ENCODE measurements at places on chromosomes 16 and 17. TPM values are rescaled to one million over a fixed set of nuclear protein-coding genes. Genes with fewer than 3 reads are reported as not detected.
A peak's percentile ranks its signal among the peaks of the same experiment; 100 is the strongest.

DNA sequence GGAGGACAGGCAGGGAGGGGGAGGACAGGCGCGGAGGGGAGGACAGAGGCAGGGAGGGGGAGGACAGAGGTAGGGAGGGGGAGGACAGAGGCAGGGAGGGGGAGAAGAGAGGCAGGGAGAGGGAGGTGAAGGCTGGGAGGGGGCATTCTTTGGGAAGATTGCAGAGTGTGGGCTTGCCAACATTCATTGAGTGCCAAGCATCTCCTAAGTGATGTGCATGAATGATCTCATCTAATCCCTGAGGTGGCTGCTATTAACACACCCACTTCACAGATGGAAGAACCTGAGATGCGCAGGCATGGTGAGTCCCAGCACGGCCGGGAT, 58.3 kb downstream of the NT5M start:
- no peak for DNase-seq
- H3K4me1 ChIP-seq: no peaks in the 10 kb centered on the region
- H3K36me3 ChIP-seq: no peaks in the 10 kb centered on the region
- no peak overlapping the region for H3K27ac ChIP-seq

GRCh38 chr16:19757762-19758595, 39.9 kb downstream of the IQCK start:
- no peaks in the 10 kb centered on the region for H3K36me3 ChIP-seq
- peaks cover 5% of the 10 kb centered on the region for H3K4me1 ChIP-seq
- DNase-seq: no peak

DNA sequence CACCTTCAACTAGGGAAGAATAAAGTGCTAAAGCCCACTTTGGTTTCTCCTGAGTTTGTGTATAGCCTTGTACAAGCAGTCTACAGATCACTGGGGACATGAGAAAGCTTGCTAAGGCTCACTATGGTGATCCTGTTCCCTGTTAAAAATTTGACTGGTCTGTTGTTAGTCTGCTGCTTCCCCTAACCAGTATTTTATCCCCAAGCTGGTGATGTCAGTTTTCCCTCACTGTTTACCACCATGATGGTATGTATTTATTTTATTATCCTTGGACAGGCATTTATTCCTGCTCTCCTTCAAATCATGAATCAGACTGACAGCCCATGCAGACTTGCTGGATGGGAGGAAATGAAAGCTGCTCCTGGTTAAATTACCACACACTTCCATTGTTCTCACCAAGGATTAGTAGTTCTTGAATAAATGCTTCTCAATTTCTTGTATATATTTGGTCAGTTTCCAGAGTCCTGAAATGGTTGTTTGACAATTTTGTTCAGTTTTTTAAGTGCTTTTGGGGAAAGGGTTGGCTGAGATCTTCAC, 99.6 kb downstream of the CA4 start:
- H3K4me3 ChIP-seq: no peak overlapping the region
- no peak for DNase-seq
- H3K27me3 ChIP-seq: no peaks in the 10 kb centered on the region
- H3K27ac ChIP-seq: no peak overlapping the region

DNA sequence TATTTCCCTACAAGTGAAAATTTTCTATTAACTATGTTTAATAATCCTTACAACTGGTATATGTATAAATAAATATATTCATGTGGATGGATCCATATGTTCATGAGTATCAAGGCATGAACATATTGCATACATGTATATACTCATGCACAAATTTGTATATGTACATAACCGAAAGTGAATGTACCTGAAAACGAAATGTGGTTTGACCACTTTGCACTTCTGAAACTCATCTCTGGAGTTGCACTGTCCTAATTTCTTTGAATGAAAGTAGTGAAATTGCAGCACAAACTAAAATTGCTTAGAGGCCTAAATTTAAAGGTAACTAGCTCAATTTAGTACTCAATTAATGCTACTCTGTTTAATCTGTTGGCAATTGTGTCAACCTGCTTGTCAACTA, 27.4 kb upstream of the GNAO1 start:
- no peak for DNase-seq
- no peak overlapping the region for H3K4me3 ChIP-seq
- H3K36me3 ChIP-seq: no peaks in the 10 kb centered on the region

DNA sequence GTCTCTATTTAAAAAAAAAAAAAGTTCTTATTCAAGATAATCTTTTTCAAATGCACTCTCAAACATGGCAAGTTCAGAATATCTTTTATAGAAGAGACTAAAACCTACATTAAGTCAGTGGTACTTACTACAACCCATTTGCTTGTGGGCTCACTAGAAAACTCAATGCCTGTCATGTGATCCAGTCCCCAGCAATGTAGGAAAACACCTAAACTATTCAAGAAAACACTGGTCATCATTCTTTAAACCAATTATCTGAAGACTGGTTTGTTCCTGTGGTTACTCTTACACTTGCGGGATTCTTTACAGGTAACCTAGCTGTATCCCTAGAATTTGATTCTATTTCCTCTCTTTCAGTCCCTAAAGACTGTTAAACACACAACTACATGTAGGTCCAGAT, 19.6 kb downstream of the MED13 start:
- peaks cover 9% of the 10 kb centered on the region for H3K4me1 ChIP-seq
- no peaks in the 10 kb centered on the region for H3K27me3 ChIP-seq
- peaks cover 35% of the 10 kb centered on the region for H3K36me3 ChIP-seq
- no peak overlapping the region for H3K27ac ChIP-seq
- no peak for DNase-seq

GRCh38 chr16:59373632-59374031, 639.5 kb upstream of the GOT2 start:
- no peak overlapping the region for H3K4me3 ChIP-seq
- H3K27me3 ChIP-seq: no peaks in the 10 kb centered on the region
- DNase-seq: no peak
- H3K4me1 ChIP-seq: no peaks in the 10 kb centered on the region

DNA sequence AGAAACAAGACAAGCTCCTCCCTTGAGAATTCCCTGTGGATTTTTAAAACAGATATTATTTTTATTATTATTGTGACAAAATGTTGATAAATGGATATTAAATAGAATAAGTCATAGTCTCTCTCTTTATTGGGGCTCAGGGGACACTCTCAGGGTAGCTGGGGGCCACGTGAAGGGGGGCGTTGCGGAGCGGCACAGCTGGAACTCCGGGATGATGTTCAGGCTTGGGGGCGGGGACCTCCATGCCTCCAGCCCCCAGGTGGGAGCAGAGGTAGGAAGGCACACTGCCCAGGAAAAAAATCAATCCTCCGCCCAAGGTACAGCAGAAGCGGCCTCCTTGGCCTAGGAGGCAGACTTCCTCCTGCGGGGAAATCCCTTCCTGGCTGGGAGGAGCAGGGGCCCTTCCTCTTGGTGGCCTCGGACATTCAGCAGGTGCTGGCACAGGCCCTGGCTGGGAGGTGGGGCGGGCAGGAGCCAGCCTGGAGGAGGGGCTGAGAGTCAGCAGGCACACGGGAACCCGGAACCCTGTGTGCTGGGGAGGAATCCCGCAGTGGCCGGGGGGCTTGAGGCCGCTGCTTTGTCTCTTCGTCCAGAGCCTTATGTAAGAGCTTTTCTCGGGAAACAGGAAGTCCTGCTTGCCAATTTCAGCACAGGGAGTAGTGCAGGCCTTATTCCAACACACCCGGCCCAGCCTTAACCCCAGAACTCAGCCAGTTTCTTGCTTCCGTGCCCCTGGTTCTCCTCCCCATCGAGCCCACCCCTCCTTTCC, 591 bp upstream of the TNFSF13 start:
- peaks cover 32% of the 10 kb centered on the region for H3K4me1 ChIP-seq
- no peak overlapping the region for H3K4me3 ChIP-seq
- H3K27ac ChIP-seq: peak overlapping the region; percentile 71
- no peaks in the 10 kb centered on the region for H3K36me3 ChIP-seq

DNA sequence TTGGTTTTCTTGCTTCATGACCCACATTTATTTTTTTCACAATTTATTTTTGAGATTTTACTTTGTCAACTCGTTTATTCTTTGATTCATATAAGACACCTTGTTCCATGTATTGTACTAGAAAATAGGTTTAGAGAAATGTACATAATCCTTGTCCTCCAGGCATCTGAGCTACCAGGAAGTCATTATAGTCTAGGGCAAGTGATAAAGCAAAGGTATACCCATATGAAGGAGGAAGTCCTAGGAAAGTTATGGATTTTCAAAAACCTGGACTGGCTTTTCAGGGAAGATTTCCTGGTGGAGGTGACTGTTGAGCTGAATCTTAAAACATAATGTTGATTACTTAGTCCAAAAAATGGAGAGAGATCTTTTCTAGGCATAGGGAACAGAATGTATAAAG, 98.8 kb upstream of the SHISA6 start:
- DNase-seq: no peak
- H3K4me3 ChIP-seq: no peak overlapping the region
- no peaks in the 10 kb centered on the region for H3K27me3 ChIP-seq
- no peak overlapping the region for H3K27ac ChIP-seq
- no peaks in the 10 kb centered on the region for H3K36me3 ChIP-seq

GRCh38 chr17:40485851-40486521, 15.4 kb downstream of the TNS4 start:
- no peaks in the 10 kb centered on the region for H3K36me3 ChIP-seq
- H3K27ac ChIP-seq: peak overlapping the region; percentile 96
- DNase-seq: no peak
- peaks cover 73% of the 10 kb centered on the region for H3K4me1 ChIP-seq
- peak overlapping the region; percentile 4 for H3K4me3 ChIP-seq
- H3K27me3 ChIP-seq: no peaks in the 10 kb centered on the region

DNA sequence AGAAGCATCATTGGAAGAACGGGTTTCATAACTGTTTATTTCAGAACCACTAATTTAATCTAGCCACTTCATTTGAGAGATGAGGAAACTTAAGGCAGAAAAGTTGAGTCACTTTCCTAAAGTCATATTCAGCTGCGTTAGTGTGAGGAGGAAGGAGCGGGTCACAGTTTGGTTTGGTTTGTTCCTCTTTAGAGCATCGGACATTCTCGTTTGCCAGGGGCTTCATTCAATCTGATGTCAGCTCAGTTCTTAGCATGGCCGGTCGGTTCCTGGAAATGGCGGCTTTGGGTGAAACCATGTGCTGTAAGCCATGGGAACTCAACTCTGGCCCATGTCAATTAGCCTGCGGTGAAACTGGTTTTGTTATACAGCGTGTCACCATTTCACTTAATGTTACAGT, 186.5 kb downstream of the LGALS9B start:
- no peak for DNase-seq
- no peaks in the 10 kb centered on the region for H3K27me3 ChIP-seq
- H3K4me3 ChIP-seq: no peak overlapping the region
- peaks cover 36% of the 10 kb centered on the region for H3K4me1 ChIP-seq

DNA sequence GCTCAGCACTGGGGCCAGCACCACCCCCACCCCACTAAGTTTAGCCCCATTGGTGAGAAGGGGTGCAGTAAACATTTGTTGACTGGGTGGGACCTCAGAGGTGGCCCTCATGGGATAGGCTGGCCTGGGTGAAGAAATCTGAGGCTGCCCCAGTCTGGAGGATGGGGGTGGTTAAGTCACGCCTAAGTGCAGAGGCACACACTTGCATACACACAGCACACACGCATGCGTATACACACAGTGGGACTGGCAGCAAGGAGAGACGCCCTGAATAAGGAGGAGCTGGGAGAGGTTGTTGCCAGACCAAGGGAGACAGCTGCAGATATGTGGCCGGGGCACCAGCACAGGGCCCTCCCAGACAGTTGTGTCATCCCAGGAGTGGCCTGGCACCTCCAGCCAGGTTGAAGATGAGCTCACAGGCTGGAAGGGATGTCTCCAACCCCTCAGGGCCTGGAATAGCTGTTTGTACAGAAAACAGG, 3.0 kb upstream of the BCAR1 start:
- no peak for DNase-seq
- no peaks in the 10 kb centered on the region for H3K36me3 ChIP-seq
- peaks cover 89% of the 10 kb centered on the region for H3K4me1 ChIP-seq
- H3K27me3 ChIP-seq: no peaks in the 10 kb centered on the region
- peak overlapping the region; percentile 94 for H3K27ac ChIP-seq

DNA sequence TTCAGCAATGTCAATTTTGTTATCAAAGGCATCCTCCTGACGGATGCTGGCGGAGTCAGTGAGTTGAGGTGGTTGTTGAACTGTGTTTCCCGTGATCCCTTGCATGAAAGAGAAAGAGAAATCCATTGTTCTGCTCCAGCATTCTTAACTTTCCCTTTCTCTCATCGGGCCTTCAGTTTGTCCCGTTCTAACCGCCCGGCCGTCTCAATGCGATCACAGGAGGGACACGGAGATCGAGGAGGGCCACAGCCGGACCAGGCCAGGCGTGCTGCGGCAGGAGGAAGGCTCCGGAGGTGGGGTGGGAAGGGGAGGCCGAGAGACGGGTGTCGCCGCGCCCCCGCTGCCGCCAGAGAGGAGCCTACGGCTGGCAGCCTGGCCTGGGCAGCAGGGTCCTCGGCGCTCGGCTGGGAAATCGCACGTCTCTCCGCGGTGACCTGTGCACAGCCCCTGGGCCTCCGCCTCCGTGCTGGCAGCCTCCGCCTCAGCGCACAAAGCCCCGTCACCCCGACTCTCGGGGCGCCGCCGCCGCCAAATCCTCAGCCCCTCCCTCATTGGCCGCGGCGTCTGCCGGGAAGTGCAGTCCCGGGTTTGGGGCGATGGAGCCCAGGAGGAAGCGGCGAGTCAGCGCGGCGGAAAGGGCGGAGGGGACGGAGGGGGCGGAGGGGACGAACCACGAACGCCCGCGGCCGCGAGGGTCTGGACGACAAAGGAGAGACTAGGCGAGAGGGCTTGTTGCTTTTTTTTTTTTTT, 38.1 kb downstream of the SOST start:
- peaks cover 37% of the 10 kb centered on the region for H3K4me1 ChIP-seq
- no peaks in the 10 kb centered on the region for H3K36me3 ChIP-seq
- peak; percentile 87 for DNase-seq
- H3K27me3 ChIP-seq: no peaks in the 10 kb centered on the region

DNA sequence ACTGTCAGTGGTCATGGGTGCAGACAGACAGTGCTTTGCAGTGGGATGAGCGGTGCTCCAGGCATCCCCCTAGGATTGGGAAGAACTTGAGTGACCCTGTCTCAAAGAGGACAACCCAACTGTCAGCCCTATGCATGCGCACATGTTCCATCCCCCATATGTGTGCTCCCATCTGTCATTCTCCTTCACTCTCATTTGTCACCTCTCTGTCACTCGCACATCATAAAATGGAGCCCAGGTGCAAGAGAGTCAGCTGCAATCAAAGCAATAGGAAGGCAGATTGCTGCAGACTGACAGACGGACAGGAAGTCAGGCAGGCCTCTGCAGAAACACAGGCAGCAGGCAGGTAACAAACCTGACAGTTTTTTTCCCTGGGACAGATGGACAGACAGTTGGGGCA, 101.8 kb upstream of the CCL1 start:
- H3K36me3 ChIP-seq: no peaks in the 10 kb centered on the region
- DNase-seq: no peak
- H3K4me1 ChIP-seq: no peaks in the 10 kb centered on the region
- H3K27me3 ChIP-seq: no peaks in the 10 kb centered on the region
- no peak overlapping the region for H3K4me3 ChIP-seq

GRCh38 chr17:77796176-77796860, 162.2 kb upstream of the TNRC6C start:
- H3K27ac ChIP-seq: no peak overlapping the region
- peaks cover 31% of the 10 kb centered on the region for H3K27me3 ChIP-seq
- DNase-seq: no peak

GRCh38 chr16:27441276-27441675, 39.3 kb downstream of the IL21R start:
- H3K27me3 ChIP-seq: no peaks in the 10 kb centered on the region
- H3K27ac ChIP-seq: no peak overlapping the region
- no peak overlapping the region for H3K4me3 ChIP-seq
- DNase-seq: no peak
- H3K36me3 ChIP-seq: no peaks in the 10 kb centered on the region

ZNF200 gene
- total RNA-seq: 9.1 TPM

SEPTIN12 gene
- not detected for total RNA-seq

CCL17 gene
- total RNA-seq: not detected

ITGB4 gene
- total RNA-seq: 524 TPM

NAGS gene
- 0.29 TPM for total RNA-seq

KRTAP4-5 gene
- not detected for total RNA-seq

USP36 gene
- 66.7 TPM for total RNA-seq

ASGR1 gene
- total RNA-seq: 2.4 TPM

Data from osteocyte (in vitro differentiated cells).